ENCODE measurements at places on chromosomes 3 and 15.

GRCh38 chr3:65045138-65045537 lies 357.3 kb upstream of the ADAMTS9 start:
- DNase-seq: no peak

GRCh38 chr3:125045965-125046364 lies 9.8 kb downstream of the HEG1 start:
- no peak for DNase-seq

GRCh38 chr15:65910341-65910740 lies 41.0 kb downstream of the RAB11A start:
- DNase-seq: no peak

- DNase-seq: no peak
These were observed 1.8 kb downstream of the DALRD3 start for GRCh38 chr3:49016414-49017228.

- DNase-seq: no peak
These were observed 14.2 kb downstream of the MAP4 start for GRCh38 chr3:48001991-48002390.

GRCh38 chr15:35533130-35534110 lies 12.5 kb downstream of the DPH6 start:
- no peak for DNase-seq

- DNase-seq: peak; percentile 75
These were observed 3.7 kb upstream of the MYL3 start for GRCh38 chr3:46866720-46867549.

DNA sequence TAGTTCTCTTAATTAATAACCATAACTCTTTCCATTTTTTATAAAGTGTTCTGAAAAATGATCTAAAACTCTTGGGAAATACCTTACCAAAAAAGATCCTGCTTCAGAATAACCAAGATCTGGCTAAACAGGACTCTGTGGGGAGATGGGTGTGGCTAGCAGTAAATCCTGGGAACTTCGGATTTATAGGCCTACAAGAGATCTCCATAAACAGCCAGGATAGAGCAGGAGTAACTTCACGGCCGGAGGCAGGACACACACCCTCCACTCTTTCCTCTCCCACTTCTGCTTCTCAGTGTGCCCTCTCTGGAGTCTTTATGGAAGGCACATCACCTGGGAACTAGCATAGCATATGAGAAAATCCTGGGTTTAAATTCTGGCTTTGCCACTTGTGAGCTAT lies 309.4 kb upstream of the SOX2 start:
- DNase-seq: no peak

DNA sequence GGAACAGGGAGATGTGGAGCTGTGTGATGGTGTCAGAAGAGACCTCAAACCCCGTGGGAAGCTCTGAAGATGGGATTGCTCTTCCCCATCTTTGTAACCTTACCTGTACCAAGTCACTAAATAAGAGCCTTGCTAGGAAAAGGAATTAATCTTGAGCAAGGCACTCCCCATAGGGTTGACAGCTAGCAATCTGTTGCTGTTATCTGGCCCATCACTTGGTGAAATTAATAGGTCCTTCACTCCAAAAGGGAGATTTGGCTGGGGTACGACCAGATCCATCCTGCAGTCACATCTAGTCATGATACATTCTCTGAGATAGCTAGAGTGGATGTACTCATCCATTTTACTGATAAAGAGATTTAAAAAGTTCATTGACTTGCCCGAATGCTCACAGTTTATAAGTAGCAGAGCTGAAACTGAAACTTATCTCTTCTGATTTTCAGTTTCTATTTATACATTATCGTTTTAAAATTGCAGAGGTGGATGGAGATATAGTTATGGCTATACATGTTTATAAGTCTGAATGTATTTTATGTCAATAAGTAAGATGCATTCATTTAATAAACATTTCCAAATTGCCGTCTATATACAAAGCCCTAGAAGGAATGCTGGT lies 299.1 kb upstream of the MCTP2 start:
- DNase-seq: no peak

- no peak for DNase-seq
These were observed 10.9 kb downstream of the KBTBD13 start for GRCh38 chr15:65087411-65087810.

DNA sequence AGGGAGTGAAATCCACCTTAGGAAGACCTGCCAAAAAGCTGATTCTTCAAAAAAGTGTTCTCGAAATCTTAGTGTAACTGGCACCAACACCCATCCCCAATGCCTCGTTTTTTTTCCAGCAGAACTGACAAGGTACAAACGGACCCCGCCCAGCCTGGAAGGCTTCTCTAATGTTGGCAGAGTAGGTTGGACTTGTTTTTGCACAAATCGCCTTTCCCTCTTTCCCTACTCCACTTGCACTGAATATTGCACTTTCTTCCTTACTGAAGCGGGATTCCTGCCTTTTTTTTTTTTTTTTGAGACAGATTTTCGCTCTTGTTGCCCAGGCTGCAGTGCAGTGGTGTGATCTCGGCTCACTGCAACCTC lies 544 bp upstream of the TIMMDC1 start:
- peak; percentile 36 for DNase-seq
